ENCODE measurements at places on chromosomes 7 and 10. TPM values are rescaled to one million over a fixed set of nuclear protein-coding genes. Genes with fewer than 3 reads are reported as not detected.
A peak's percentile ranks its signal among the peaks of the same experiment; 100 is the strongest.

GRCh38 chr10:97279121-97279815, 13.2 kb downstream of the ARHGAP19 start:
- H3K4me1 ChIP-seq = peaks cover 6% of the 10 kb centered on the region
- no peaks in the 10 kb centered on the region for H3K36me3 ChIP-seq
- no peaks in the 10 kb centered on the region for H3K27me3 ChIP-seq
- H3K4me3 ChIP-seq = no peak overlapping the region
- DNase-seq = no peak
- H3K27ac ChIP-seq = no peak overlapping the region

- H3K4me1 ChIP-seq = peaks cover 7% of the 10 kb centered on the region
- H3K27ac ChIP-seq = no peak overlapping the region
- no peak overlapping the region for H3K4me3 ChIP-seq
- no peaks in the 10 kb centered on the region for H3K27me3 ChIP-seq
Observed at GRCh38 chr7:7932553-7932952, 36.0 kb upstream of the GLCCI1 start.

Gene CALCR
- 0.11 TPM for total RNA-seq

DNA sequence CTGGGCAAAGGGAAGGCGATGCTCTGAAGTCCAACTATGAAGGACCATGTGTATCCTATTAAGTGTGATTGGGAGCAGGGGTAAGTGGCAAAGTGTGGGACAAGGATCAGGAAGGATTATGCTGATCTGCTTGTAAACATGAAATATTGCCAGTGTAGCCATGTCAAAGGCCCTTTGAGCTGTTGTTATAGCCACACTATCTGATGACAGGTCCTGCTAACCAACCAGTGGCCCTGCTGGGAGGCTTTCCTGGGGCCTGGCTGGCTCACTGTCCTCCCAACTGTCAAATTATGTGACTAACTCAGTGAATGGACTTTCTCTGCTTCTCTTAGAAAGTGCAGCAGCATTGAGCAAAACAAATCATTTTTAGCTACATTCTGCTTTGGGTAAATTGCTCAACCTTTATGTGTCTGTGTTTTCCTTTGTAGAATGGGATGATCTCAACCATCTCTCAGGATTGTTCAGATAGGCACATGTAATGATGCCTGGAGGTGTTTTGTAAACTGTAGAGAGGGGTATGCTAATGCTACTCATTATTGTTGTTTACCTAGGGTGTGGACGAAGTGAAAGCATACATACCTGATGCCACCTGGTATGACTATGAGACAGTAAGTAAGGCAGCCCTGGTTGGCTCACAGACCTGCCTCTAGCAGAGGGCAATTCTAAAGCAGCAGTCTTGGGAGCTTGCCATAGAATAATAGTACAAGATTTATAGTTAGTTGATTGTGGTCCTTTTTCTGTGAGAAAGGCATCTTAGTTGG, 47.4 kb downstream of the MGAM2 start:
- no peaks in the 10 kb centered on the region for H3K36me3 ChIP-seq
- no peak overlapping the region for H3K27ac ChIP-seq
- no peaks in the 10 kb centered on the region for H3K4me1 ChIP-seq
- no peaks in the 10 kb centered on the region for H3K27me3 ChIP-seq

Gene TSPAN13
- 31.1 TPM for total RNA-seq

- DNase-seq = no peak
- H3K27me3 ChIP-seq = no peaks in the 10 kb centered on the region
- H3K27ac ChIP-seq = no peak overlapping the region
- H3K36me3 ChIP-seq = no peaks in the 10 kb centered on the region
Observed at GRCh38 chr10:58909881-58910280, 266.6 kb upstream of the PHYHIPL start.

Gene DUS4L
- total RNA-seq = 16.0 TPM

Gene BAMBI
- 0.22 TPM for total RNA-seq

GRCh38 chr7:143385891-143386781, 5.0 kb downstream of the ZYX start:
- H3K36me3 ChIP-seq = peaks cover 14% of the 10 kb centered on the region
- DNase-seq = no peak
- H3K27ac ChIP-seq = no peak overlapping the region
- peaks cover 27% of the 10 kb centered on the region for H3K4me1 ChIP-seq
- no peaks in the 10 kb centered on the region for H3K27me3 ChIP-seq

GRCh38 chr10:35641676-35642034, 441 bp downstream of the FZD8 start:
- H3K4me3 ChIP-seq = peak overlapping the region; percentile 87
- no peaks in the 10 kb centered on the region for H3K36me3 ChIP-seq
- H3K27ac ChIP-seq = peak overlapping the region; percentile 96
- no peak for DNase-seq
- peaks cover 24% of the 10 kb centered on the region for H3K4me1 ChIP-seq

- no peak overlapping the region for H3K4me3 ChIP-seq
- H3K27ac ChIP-seq = no peak overlapping the region
- no peaks in the 10 kb centered on the region for H3K27me3 ChIP-seq
- no peaks in the 10 kb centered on the region for H3K36me3 ChIP-seq
Observed at GRCh38 chr10:69908124-69908523, 106.4 kb downstream of the COL13A1 start.

Gene AKR1D1
- total RNA-seq = not detected

DNA sequence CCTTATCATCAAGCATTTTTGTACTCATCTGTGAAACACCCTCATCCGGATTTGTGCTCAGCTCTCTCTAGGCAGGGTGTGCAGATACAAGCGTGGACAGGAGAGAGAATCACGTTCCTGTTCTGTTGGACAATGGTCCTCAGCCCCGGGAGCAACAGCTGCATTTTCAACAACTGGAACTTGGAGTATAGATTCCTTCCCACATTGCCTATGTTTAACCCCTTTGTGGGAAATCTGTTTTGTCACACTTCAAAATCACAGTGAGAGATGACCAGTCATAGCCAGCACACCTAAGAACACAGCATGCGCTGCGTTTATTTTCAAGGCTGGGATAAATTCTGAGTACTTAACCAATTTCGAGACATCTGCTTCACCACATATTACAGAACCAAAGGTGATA, 32.5 kb downstream of the MAP3K8 start:
- H3K4me3 ChIP-seq = no peak overlapping the region

- no peak overlapping the region for H3K4me3 ChIP-seq
- H3K27me3 ChIP-seq = no peaks in the 10 kb centered on the region
- H3K27ac ChIP-seq = no peak overlapping the region
- H3K4me1 ChIP-seq = no peaks in the 10 kb centered on the region
Observed at GRCh38 chr10:88881922-88882645, 2.0 kb downstream of the STAMBPL1 start.

GRCh38 chr7:135736586-135737305, 8.8 kb upstream of the SLC13A4 start:
- no peaks in the 10 kb centered on the region for H3K27me3 ChIP-seq
- no peaks in the 10 kb centered on the region for H3K4me1 ChIP-seq
- no peak for DNase-seq
- H3K36me3 ChIP-seq = no peaks in the 10 kb centered on the region
- H3K27ac ChIP-seq = no peak overlapping the region
- no peak overlapping the region for H3K4me3 ChIP-seq

DNA sequence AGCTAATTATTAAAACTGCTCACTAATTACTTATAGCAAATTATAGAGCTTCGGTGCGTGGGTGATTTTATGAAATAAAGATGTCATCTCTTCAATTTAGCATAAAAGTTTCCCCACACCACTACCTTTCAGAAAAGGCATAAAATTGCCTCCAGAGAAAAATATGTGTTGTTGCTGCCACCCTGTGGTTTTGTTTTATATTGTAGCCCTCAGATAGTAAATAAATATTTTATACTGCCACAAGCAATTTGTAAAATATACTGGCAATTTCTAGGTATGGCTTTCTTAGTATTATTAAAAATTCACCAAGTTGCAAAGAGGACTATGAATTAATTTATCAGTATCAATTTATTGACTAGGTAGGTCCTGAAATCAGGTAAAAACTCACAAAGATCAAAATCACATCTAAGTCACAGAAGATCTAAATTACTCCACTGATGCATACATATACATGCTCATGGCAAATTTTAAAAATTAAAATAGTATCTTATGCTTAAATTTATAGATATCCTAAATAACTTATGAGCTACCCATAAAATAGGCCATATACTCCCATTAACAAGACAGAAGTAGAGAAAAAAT, 26.5 kb downstream of the ASNS start:
- no peaks in the 10 kb centered on the region for H3K36me3 ChIP-seq
- no peak overlapping the region for H3K4me3 ChIP-seq
- DNase-seq = no peak
- no peaks in the 10 kb centered on the region for H3K4me1 ChIP-seq
- no peak overlapping the region for H3K27ac ChIP-seq
- H3K27me3 ChIP-seq = no peaks in the 10 kb centered on the region

GRCh38 chr10:100810091-100810834, 64.9 kb downstream of the PAX2 start:
- H3K27ac ChIP-seq = no peak overlapping the region
- no peak for DNase-seq
- no peak overlapping the region for H3K4me3 ChIP-seq
- no peaks in the 10 kb centered on the region for H3K36me3 ChIP-seq
- no peaks in the 10 kb centered on the region for H3K27me3 ChIP-seq
- H3K4me1 ChIP-seq = no peaks in the 10 kb centered on the region

DNA sequence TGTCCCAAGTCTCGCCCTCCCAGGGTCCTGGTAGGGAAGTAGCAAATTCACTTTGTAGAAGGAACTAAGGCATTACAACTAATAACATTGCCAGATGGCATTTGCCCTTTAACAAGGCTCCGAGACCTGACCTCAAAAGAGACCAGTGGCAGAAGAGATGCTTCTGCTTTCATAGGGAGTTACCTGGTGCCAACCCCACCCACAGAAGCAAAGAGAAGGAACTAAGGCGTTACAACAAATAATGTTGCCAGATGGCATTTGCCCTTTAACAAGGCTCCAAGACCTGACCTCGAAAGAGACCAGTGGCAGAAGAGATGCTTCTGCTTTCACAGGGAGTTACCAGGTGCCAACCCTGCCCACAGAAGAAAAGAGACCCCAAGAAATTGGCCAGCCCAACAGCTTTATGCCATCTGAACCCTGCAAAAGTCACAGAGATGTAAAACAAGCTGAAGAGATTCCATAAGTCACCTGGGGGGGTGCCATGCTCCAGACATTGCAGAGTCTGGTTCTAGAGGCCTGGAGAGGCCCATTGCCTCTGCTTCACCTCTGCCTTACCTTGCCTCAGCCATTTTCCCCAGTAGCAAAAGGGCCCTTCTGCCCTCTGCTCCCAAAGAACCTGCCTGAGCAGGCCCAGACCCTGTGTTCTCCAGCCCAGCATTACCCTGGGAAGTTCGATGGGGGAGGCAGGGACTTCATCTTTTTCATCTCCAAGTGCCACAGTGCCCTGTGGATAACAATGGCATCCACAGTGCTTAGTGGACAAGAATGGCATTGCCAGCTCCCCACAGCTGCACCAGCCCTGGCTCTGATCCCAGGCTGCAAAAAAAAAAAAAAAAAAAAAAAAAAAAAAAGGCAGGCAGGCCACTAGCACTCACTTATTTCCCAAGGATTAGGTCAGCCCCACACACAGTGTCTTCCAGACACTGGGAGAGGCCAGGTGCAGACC, 179.5 kb upstream of the PLXNA4 start:
- no peaks in the 10 kb centered on the region for H3K27me3 ChIP-seq
- H3K27ac ChIP-seq = no peak overlapping the region
- H3K36me3 ChIP-seq = no peaks in the 10 kb centered on the region

Gene SORCS3
- total RNA-seq = not detected

All from thyroid gland (tissue), 4 donors.